ENCODE measurements at places on chromosomes 1 and 21.
A peak's percentile ranks its signal among the peaks of the same experiment; 100 is the strongest.

- no peak for DNase-seq
Observed at GRCh38 chr21:24188506-24188905, 1418.8 kb downstream of the MRPL39 start.

GRCh38 chr1:112866151-112866550, 89.8 kb downstream of the SLC16A1 start:
- DNase-seq = no peak

GRCh38 chr1:28517649-28517999, 11.8 kb downstream of the RCC1 start:
- peak; percentile 24 for DNase-seq

GRCh38 chr1:204818998-204819397, 51.7 kb upstream of the NFASC start:
- no peak for DNase-seq

DNA sequence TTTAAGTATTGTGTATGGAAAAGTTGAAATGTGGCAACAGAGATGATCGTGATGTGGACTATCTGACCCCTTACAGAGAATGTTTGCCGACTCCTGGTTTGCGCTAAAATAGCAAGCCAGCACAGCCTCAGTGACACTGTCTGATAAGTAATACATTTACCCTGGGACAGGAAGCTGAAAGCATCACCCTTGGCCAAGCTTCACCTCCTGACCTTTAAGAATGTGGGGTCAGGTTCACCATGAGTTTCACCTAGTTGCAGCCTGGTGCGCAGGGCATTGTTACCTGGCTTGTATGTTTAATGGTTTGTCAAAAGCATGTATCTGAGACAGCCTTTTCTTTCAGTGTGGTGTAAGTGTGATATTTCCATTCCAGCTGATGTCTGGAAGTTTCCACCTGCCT, 29.2 kb downstream of the TRAF5 start:
- DNase-seq = no peak

- no peak for DNase-seq
Observed at GRCh38 chr1:68495968-68496679, 758 bp downstream of the DEPDC1 start.

DNA sequence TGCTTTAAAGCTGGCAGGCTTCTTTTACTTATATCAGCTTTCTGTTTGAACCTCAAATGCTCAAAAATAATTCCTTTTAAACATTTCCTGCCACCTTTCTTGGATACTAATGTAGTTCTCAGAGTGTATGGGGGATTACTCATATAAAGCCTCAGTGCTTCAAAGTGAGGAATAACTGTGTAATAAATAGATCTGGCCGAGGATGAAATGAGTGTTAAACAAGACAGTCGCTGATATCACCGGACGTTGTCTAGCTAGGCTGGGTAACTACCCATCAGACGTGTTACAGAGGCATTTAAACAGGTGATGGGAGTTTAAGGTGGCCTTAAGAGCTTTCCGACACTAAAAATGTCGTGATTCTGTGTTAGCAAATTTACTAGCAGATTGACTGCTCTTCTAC, 53.1 kb downstream of the VANGL2 start:
- peak; percentile 31 for DNase-seq

DNA sequence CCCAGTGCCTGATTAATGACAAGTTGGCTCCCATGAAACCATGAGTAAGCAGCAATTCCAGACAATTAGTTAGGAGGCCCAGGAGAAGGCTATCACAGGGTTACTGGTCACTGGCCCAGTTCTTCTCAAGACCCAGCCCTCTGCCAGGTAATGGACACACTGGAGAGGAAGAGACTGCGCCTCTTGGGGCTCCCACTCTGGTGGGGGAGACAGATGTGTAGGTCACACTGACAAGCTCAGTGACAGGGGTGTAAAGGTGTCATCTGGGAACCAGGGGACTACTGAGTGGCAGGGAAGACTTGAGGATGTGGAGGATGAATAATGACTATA, 4.9 kb downstream of the HPCA start:
- DNase-seq = no peak

DNA sequence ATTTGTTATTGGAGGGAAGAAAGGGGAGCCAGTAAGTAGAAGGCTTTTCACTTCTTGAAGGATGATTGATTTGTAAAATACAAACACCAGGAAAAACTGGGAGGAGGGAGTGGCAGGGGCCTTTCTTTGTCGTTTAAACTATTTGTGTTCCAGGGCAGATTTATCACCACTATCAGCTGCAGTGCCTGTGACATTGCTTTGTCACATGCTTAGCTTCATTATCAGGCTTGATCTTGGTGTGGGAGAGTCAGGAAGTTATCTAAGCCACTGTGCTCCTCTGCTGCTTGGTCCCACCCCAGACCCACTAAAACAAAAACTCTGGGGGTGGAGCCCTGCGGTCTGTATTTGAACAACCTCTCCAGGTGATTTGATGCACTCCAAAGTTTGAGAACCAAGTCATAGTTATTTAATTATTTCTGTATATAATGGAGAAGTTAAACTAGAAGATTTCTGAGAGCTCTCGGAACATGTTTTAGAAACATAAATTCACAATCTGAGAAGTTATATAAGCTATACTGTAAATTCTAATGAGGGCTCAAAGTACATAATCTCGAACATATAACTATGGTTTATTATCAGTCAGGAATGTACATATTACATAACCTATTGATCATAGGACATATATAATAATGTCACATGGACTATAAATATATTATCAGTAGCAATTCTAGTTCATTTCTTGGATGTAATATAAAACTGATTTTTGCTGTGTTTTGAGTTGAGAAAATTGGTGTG, 87.9 kb downstream of the CDC14A start:
- peak; percentile 76 for DNase-seq

- DNase-seq = no peak
Observed at GRCh38 chr21:21818898-21819297, 820.7 kb downstream of the NCAM2 start.

GRCh38 chr21:41965045-41965444, 11.2 kb upstream of the C2CD2 start:
- DNase-seq = no peak

DNA sequence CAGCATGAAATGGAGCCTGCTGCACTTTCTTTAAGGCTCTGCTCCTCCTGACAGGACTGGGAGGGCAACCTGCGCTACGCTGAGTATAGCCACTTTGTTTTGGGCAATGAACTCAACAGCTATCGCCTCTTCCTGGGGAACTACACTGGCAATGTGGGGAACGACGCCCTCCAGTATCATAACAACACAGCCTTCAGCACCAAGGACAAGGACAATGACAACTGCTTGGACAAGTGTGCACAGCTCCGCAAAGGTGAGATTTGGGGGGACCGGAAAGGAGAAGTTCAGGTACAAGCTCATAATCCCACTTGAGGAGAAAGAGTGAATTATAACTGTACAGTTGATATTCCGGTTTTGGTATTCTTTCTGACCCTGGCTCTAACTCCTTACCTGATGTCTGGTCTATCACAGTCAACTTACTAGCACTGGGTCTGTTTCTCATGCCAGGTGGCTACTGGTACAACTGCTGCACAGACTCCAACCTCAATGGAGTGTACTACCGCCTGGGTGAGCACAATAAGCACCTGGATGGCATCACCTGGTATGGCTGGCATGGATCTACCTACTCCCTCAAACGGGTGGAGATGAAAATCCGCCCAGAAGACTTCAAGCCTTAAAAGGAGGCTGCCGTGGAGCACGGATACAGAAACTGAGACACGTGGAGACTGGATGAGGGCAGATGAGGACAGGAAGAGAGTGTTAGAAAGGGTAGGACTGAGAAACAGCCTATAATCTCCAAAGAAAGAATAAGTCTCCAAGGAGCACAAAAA, 5.4 kb downstream of the ANGPTL7 start:
- no peak for DNase-seq

DNA sequence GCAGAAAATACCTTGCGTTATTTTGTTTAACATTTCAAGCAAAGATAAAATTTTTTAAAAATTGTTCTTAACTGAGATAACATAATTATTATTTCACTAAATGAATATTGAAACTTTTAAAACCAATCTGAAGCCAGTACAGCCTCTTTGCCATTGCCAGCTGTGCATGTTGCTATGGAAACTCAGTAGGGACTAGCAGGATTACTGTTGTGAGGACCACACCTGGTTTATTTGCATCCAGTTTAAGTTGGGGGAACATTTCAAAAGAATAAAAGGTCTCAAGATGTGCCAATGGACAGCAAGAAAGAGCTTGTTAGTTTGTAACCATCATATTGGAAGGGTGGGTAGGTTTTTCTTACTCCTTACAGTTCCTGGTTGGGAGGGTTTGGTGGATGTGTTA, 80.7 kb downstream of the POU2F1 start:
- DNase-seq = no peak

DNA sequence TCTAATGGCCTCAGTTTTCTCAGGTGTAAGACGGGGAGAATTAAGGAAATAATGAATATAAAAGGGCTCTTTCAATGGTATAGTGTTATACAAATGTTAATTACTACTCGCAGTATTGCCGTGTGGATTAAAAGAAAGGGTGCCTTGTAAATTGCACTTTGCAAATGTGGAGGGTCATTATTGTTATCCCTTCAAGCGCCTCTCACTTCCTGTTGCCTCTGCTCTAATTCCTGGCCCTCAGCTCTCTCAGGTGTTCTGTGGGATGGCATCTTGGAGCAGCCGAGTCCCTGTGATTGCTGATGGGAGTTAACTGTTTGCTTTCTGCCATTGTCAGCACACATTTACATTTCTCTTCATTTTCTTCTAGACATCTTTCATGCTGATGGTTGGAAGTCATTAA, 7.1 kb upstream of the S100A11 start:
- DNase-seq = no peak

GRCh38 chr1:77313491-77313890, 31.7 kb downstream of the AK5 start:
- DNase-seq = peak; percentile 14

DNA sequence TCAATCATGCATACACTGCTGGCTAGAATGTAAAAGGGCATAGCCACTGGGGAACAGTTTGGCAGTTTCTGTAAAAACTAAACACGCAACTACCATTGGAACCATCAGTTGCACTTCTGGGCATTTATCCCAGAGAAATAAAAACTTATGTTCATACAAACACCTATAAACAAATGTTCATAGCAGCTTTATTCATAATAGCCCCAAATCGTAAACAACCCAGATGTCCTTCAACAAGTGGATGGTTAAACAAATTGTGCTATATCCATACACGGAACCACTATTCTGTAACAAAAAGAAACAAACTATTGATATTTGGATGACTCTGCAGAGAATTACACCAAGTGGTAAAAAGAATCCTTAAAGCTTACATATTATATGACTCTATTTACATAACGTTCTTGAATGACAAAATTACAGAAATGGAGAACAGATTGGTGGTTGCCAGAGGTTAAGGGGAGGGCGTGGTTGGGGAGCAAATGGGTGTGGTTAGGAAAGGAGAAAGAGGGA, 22.8 kb downstream of the LACTBL1 start:
- no peak for DNase-seq

- DNase-seq = no peak
Observed at GRCh38 chr1:113321771-113322387, 68.4 kb upstream of the MAGI3 start.

GRCh38 chr1:100145116-100145515, 12.2 kb downstream of the TRMT13 start:
- DNase-seq = no peak

DNA sequence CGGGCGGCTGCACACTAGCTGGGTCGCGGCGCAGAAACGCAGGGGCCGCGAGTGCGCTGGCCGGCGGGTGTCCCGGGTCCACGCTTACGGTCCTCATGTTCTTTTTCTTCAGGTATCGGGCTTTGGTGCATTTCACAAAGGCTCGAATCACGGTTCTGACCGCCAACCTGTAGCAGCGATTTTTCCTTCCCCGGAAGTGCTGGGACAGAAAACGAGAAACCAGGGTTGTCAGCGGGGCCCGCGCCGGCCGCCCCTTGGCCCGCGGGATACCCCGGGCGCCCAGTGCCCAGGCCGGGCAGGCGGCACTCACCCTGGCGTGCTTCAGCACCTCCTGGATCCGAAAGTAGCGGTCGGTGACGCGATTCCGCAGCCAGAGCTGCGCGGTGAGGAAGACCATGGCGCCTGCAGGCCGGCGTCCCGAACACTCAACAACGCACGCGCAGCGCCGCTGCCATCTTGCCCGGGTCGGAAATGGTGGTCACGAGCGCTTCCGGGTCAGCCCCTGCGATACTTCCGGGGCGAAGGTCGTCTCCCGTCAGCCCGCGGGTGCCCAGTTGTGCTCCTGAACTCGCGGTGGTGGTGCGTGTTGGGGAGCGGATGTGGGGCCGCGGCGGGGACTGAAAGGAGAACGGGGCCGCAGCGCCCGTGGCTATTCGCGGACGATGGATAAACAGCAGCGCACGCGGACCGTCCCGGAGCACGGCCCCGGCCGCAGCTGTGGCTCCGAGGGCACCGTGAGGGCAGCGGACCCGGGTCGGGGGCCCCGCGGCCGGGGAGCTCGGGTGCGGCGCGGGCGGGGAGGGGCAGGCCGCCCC, at the start of gene MRPL20:
Gene MRPL20 (minus strand): TSS at position 473 of the 815 bp plus-strand sequence. CDS start 76 bp downstream, at position 397.
- peak; percentile 97 for DNase-seq

DNA sequence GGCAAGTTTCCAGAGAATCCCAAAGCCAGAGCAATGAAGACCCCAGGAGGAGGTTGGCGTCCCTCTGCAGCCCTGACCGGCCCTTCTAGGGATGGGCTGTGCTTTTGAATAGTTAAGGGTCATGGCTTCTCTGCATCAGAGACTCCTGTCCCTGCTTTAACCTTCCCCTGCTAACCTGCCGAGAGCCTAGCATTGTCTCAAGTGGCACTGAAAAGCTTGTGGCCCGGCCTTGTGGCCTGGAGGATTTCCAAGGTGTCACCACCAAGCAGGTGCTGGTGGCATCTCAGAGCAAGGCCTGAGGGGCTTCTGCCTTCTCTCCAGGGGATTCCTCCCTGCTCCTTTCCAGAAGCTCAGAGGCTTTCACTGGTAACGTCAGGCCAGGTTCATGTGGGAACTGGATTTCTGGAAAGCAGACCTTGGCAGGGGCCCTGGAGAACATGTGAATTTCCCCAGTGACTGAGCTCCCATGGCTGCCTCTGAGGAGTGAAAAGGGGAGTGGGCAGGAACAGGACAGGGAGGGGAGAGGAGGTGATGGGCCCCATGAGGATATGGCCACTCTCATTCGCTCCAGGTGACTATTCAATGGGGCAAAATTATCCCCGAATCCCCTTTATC, 409.9 kb downstream of the PTPRU start:
- no peak for DNase-seq

GRCh38 chr1:9251501-9251900, 16.9 kb downstream of the H6PD start:
- DNase-seq = no peak

DNA sequence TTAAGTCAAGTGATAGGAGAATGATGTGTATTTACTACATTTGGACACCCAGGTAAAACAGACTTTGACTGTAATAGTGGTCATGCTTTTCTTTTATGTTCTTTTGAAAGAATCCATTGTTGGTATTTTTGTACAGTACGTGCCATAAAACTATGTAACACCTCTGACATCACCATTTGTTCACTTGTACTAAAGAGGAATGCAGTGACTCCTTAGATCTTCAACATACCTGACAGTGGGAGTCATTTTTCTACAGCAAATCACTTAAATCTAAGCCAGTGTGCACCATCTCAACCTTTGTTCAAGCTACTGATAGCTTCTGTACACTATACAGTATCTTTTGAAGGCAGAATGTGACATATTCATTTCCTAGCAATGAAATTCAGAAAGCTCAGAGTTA, 6.3 kb upstream of the PLD5 start:
- no peak for DNase-seq
